Activated CD4-positive, alpha-beta T cell treated with anti-CD3 and anti-CD28 coated beads, Interleukin-10, Interleukin-2, amounts not matched to agents 100 ng/mL and 50 ng/mL, durations not matched to agents 16 hours and 8 hours (primary cell): ENCODE measurements at places on chromosomes 2 and 18.

- DNase-seq, result no peak
Observed at GRCh38 chr18:12645254-12645653, 12.7 kb downstream of the SPIRE1 start.

GRCh38 chr2:207148020-207148419, 17.7 kb downstream of the KLF7 start:
- DNase-seq, result no peak

- no peak for DNase-seq
Observed at GRCh38 chr2:170052151-170052550, 125.8 kb upstream of the MYO3B start.

- no peak for DNase-seq
Observed at GRCh38 chr2:179335732-179336131, 71.1 kb upstream of the SESTD1 start.

GRCh38 chr2:59150217-59150849, 909.2 kb upstream of the FANCL start:
- no peak for DNase-seq

DNA sequence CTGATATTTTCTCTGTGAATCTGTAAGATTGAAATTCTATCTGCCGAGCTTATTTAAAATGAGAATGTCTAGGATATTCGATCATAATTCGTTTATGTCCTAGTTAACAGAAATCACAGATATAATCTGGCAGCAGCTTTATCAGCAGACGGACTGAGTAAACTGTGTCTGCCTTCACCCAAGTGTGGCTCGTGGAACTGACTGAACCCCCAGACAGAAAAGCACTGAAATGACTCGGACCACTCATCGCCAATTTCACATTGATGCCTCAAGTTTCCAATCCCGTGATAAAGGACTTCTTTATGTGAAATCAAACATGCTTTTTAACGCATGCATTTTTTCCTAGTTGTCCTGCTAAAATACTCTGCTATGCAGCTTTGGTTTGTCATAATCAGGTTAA, 15.9 kb downstream of the TNFRSF11A start:
- peak; percentile 58 for DNase-seq

- DNase-seq, result no peak
Observed at GRCh38 chr2:219636941-219637841, 9.8 kb downstream of the SLC4A3 start.

GRCh38 chr18:60812921-60813320, 440.3 kb upstream of the MC4R start:
- no peak for DNase-seq

DNA sequence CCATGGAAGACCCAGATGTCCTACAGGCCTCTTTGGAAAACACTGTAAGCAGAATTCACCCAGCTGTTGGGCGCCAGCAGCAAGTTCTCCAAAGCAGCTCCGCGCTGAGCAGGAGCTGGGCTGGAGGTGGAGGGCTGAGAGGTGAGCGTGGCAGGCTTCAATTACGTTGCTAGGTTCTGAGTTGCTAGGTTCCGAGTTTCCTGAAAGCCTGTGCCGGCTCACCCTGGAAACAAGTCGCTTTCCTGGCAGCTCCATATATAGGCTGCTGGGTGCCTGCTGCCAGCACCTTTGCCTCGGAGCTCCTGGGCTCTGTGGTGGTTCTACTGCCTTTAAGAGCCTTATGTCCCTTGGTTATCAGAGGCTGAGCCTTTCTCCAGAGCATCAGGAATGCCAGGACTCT, 14.4 kb upstream of the EGR4 start:
- no peak for DNase-seq

- no peak for DNase-seq
Observed at GRCh38 chr2:223032187-223033142, 19.5 kb upstream of the KCNE4 start.

GRCh38 chr18:44859263-44859662, 178.6 kb downstream of the SETBP1 start:
- DNase-seq, result no peak

GRCh38 chr2:47737191-47737975, 45.6 kb upstream of the MSH6 start:
- no peak for DNase-seq

DNA sequence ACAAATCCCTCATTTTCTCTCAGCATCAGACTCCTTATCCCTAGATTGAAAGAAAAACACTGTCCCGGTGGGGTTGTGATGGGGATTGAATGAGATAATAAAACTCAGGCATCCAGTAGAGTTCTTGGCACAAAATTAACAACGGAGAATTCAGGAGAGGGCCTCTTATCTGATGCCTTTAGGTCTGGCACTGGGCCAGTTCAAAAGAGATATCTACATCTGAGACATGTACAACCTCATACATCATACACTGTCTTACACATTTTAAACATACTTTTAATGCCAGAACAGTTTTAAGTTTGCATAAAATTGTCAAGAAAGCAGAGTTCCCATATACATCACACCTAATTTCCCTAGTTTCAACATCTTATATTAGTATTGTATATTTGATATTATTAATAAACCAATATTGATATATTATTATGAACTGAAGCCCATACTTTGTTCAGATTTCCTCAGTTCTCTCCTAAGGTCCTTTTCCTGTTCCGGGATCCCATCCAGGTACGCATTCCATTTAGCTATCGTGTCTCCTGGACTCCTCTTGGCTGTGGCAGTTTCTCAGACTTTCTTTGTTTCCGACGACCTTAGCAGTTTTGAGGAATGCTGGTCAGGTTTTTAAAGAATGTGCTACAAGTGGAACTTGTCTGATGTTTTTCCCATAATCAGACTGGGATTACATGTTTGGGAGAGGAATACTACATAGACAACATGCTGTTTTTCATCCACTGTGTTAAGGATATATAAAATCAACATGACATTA, 27.8 kb downstream of the NXPH2 start:
- no peak for DNase-seq

DNA sequence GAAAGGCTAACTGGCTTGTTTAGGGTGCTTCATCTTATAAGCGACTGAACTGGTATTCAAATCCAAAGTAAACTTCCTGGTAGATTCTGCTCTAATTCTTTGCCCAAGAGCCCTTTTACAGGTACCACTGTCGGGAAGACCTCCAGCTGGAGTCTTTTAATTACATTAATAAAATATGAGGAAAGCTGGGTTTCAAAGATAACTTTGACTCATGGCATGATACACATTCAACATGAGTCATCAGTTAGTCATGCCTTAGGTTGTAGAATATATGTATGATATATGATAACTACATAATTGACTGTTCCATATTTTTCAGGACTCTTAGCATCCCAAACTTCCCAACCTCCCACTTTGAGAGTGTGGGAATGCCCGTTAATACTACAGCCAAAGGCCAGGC, 32.3 kb downstream of the ZCCHC2 start:
- DNase-seq, result peak; percentile 14

DNA sequence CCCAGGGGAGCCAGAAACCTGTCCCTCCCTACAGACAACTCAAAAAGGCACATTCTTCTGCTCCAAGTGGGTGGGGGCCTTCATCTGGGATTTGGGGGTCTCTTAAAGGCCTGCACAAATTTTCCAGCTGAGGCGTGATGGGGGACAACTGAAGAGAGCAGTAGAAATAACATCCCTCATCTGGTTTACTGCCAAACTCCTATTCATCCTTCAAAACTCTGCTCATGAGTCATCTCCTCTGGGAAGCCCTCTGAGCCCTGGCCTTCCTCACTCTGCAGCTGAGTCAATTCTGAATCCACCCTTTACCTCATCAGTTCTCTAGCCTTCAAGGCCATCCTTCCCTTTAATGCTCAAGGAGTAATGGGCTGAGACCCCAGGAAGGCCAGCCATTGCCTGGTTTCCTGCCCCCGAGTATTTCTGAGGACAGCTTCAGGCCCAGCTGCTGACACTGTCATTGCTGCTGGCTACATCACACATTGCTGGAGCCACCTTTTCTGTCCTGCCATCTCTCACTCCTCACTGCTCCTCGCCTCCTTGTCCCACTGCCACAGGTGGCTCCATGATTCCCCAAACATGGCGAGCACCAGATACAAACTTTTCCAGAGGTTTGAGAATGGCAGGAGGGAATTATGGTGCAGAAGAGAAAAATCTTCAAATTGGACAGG, 32.2 kb upstream of the GLI2 start:
- DNase-seq, result no peak
